ENCODE measurements at places on chromosomes 12 and 14.

GRCh38 chr12:47591361-47591791, 114.5 kb downstream of the RPAP3 start:
- no peak for DNase-seq

- DNase-seq: no peak
These were observed 172.8 kb upstream of the BCL2L14 start for GRCh38 chr12:11897923-11898322.

GRCh38 chr14:68528040-68528687, 264.7 kb downstream of the ZFP36L1 start:
- DNase-seq: no peak

GRCh38 chr12:55727643-55728185, 1.1 kb downstream of the CD63 start:
- DNase-seq: no peak
